Stimulated activated CD4-positive, alpha-beta T cell treated with anti-CD3 and anti-CD28 coated beads, Interleukin-4, amount 100 ng/mL, for 1 hour (primary cell): ENCODE measurements at places on chromosomes 6 and 20.

GRCh38 chr20:15031546-15032351, 694.3 kb upstream of the FLRT3 start:
- no peak for DNase-seq

GRCh38 chr20:62349556-62350097, 17.5 kb downstream of the LAMA5 start:
- DNase-seq: no peak

GRCh38 chr6:131978522-131978921, 27.4 kb upstream of the CCN2 start:
- no peak for DNase-seq

- DNase-seq: no peak
Measured at GRCh38 chr6:168414336-168415097, 26.5 kb upstream of the SMOC2 start.

GRCh38 chr6:27814665-27815424, 97.4 kb downstream of the OR2B2 start:
- DNase-seq: peak; percentile 52
